A549 treated with RU486 at 1 μM for 4 hours (cell line): ENCODE measurements at places on chromosomes 3 and 15. TPM values are rescaled to one million over a fixed set of nuclear protein-coding genes. Genes with fewer than 3 reads are reported as not detected.

Gene SEMA6D
- total RNA-seq, result not detected in 5 replicates

Gene GOLGA6A
- 0.07 to 0.13 TPM (median 0.08 TPM) in 4 of 5 replicates, not detected in the other for total RNA-seq

Gene CSPG5
- 0.63 to 1.3 TPM (median 1.1 TPM) in 5 replicates for total RNA-seq

Gene C3orf20
- 0.03 to 0.06 TPM (median 0.05 TPM) in 3 of 5 replicates, not detected in the others for total RNA-seq

Gene SAMD7
- total RNA-seq, result not detected in 5 replicates
